ENCODE measurements at places on chromosomes 5 and 9.

DNA sequence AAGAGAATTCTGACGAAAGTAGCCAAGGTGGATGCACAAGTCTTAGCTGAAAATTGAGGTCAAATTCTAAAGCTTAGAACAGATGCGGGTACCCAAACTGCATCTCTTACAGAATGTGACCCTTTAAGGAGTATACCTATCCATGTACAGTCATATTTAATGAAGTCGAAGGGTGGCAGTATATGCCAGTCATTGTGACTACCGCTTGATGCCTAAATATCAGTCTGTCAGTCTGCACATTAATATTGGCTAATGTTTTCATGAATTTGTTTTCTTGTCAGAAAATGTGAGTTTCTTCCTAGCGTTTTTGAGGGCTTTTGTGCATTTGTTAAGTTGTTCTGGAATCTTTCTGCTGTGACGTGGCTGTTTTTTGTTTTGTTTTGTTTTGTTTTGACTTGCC is 264.5 kb upstream of the ELAVL2 start:
- no peak for DNase-seq

GRCh38 chr9:30774326-30774725 is 1610.1 kb upstream of the ACO1 start:
- DNase-seq: no peak

DNA sequence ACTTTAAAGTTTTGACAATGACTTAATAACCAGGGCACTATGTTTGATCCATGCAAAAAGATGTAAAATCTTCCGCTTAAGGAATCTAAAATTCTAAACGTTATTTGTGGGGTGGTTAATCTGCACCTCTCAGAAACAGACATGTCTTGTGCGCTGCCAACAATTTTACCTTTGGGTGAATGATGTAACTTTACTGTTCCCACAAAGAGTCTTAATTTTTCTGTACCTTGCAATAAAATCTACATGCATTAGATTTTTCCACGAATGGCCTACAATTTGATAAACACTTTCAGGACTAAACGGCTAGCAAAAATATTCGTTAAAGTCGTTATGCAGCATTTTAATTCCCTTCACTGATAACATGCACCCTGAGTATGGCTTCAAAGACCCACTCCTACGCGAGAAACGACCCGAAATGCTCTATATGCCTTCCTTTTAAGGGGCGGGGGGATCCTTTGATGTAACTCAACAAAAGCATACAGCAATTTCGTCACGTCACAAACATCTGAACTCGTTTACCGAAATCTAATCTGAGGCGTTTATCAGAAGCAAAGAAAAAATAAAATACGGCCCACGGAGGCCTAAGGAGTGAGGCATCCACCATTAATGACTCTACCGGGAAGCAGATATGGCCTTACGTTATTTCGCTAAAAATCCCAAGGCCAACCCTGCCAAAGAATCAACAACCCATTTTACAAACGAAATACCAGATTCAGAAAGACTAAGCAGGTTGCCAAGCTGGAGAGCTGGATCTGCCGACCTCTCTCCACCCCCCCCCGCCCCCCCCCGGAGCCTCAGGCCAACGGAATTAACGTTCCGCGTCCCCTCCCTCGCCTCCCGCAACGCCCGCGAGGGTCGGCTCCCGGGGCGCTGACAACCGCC is 621 bp downstream of the AK6 start:
- DNase-seq: no peak

- no peak for DNase-seq
Measured at GRCh38 chr5:74971947-74972460, 80.4 kb downstream of the GCNT4 start.

- DNase-seq: no peak
Measured at GRCh38 chr9:88926781-88927505, 64.3 kb upstream of the S1PR3 start.

DNA sequence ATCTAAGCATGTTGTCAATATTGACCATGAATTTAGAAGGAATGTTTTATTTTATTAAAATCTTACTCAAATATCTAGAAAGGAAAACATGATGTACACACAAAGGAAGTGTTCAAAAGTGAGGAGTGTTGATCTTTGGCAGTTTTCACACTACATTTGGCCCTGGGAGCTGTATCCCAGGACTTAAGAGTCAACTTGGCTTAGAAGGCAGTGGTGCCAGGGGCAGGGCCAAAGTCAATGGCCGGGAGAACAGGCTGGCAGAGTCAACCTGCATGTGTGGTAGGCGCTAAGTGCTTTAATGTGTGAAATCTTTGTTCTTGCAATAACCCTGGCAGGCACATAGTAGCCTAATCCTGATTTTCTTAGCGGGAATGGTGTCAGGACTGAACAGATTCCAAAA is 228.4 kb downstream of the TENT4A start:
- no peak for DNase-seq

DNA sequence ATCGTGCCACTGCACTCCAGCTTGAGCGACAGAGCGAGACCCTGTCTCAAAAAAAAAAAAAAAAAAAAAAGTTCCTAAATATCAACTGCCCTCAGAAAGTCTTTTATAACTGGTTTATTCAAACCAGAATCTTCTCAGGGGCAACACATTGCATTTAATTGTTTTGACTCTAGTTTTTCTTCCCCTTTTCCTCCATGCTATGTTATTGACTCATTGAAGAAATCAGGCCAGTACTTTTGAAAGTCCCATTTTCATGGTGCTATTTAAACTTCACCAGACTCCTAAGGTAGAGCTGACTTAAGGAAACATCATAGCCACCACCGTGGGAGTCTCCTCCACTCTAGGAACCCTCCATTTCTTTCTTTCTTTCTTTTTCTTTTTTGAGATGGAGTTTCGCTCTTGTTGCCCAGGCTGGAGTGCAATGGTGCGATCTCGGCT is 83.1 kb upstream of the IL6ST start:
- no peak for DNase-seq

DNA sequence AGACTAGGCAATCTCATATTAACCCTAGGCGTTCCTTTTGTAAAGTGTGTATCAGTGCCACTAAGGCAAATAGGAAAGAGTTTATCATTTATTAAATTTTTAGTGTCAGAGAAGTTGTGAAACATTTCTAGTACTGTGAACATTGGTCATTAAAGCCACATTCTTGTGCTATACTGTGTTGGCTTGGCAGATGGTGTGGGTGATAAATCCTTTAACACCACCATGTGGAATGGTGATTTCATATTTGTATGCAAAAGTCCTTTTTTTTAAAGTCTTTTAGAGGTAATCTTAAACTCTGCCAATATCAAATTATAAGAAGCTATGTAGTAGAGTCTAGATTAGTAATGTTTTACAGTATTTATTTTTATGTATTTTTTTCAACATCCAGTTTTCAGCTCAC is 18.1 kb downstream of the SLC12A2 start:
- no peak for DNase-seq

Measured in NCI-H774 (cell line).